Substantia nigra (tissue), 51 donors: ENCODE measurements at places on chromosomes 12 and 14.
A peak's percentile ranks its signal among the peaks of the same experiment; 100 is the strongest.

GRCh38 chr14:99595034-99595433 lies 9.0 kb downstream of the CCDC85C start:
- no peak for DNase-seq

DNA sequence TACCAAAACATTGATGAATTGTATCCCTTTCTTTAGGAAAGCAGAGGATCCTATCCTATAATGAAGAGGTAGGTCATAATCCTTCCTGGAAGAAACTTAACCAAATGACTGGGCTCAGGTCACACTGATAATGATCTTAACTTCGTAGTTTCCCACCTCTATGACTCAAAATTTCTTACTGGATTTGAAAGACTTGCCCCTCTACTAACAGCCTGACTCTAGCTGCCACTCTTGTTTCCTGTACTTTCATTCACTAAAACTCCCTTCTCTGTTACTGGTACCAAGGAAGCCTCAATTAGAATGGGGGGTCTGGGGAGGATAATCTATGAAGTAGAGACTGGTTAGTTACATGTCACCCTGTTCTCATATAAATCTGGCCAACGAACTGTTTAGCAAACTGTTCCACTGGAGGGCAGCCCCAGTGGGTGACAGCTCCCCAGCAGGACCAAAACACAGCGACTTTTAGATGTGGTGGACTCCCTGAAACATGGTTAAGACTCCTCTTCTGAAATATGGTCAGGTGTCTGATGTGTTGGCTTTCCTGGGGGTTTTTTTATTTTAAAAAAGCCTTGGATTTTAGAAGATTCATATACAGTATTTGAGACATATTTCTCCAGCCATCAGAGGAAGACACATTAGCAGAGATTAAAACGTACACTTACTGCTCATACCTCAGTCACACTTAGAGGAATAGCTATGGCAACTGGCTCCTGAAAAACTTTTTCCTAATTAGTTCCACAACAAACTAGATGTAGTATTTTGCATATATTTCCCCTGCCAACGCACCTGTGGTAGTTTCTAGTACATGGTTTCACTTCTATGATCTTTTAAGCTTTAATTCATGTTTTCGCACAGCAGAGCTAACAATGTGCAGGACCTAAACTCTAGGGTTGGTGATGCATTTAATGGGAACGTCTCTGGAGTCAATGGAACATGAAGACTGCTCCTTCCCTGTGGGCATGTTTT lies 72.3 kb downstream of the ACADS start:
- no peak for DNase-seq

DNA sequence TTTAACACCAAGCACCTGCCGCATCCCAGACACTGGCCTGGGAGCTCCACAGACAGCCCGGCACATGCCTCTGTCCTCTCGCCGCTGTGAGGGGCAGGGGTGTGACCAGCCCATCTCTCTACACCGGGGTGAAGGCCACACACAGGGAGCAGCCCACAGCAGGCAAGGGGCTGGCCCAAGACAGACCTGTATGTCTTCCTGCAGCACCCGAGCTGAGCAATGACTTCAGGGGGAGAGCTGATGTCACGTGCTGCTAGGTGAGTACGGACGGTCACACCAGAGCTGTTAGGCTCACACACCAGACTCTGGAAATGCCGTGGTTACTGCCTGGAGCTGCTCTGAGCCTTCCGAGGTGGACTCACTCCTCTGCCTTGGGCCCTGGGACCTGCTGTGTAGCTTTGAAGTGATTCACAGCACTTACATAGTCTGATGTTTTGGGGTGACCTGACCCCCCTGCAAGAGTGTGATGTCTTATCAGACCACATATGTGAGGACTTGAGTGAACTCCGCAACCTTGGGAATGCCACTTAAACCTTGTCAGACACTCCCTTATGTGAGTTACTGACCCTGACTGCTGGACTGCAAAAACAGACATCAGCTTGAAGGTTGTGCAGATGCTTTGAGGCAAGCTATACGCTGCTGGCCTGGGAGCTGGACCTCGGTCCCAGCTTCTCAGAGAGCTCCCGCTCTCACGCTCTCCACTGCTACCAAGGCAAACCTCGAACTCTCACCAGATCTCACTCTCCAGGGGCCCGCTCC lies 1.8 kb downstream of the XRCC3 start:
- DNase-seq: no peak

DNA sequence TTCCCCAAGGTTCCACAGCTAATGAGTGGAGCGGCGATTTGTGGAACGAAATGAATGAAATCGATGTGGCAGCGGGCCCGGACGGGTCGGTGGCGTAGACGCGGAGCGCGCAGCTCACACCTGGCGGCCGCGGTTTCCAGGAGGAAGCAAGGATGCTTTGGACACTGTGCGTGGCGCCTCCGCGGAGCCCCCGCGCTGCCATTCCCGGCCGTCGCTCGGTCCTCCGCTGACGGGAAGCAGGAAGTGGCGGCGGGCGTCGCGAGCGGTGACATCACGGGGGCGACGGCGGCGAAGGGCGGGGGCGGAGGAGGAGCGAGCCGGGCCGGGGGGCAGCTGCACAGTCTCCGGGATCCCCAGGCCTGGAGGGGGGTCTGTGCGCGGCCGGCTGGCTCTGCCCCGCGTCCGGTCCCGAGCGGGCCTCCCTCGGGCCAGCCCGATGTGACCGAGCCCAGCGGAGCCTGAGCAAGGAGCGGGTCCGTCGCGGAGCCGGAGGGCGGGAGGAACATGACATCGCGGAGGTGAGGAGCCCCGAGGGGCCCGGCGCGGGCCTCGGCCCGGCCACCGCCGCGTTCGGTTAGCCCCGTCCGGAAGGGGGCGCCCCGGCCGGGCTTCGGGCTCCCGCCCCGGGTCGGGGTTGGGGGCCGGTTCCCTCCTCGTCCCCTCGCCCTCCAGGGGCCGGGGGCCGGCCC lies at the start of gene PTPN11:
PTPN11 (plus strand) TSS at position 340 of the 689 bp plus-strand sequence; CDS start at position 505, 165 bp downstream.
- DNase-seq: peak; percentile 74

- DNase-seq: no peak
Observed at GRCh38 chr12:76529226-76529918, 30.2 kb downstream of the OSBPL8 start.

GRCh38 chr12:98653866-98654493 lies 8.9 kb downstream of the APAF1 start:
- no peak for DNase-seq

DNA sequence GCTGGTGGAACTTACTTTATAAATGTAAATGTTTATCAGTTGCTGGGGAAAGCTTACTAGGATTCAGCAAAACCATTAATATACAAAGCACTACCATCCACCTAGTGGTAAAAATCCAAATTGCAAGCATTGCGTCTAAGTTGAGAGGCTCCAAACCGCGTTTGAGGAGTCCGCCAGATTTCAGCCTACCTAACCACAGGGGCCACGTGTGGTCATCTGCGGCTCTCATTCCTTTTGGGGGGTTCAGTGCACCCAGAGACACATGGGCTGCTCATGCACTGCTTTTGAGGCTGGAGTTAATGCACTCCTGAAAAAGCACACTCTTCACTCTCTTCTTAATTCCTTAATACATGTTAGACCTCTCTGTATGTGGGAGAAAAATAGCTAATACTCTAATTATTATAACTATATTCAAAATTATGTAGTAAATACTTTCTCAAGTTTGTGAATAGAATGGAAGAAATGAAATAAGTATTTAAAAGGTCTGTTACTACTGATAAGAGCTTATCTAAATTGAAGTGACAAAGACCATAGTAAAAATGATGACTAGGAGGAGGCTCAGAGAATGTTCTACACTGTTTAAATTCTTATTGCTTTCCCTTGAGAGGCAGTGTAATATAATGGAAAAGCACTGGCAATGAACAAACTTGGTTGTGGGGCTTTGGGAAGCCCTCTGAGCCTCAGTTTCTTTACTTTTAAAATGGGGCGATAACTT lies 41.4 kb upstream of the MANSC4 start:
- DNase-seq: no peak

- no peak for DNase-seq
Observed at GRCh38 chr14:71536927-71537772, 395.1 kb upstream of the RGS6 start.

- DNase-seq: no peak
Observed at GRCh38 chr12:91413581-91414546, 231.2 kb upstream of the DCN start.

- peak; percentile 47 for DNase-seq
Observed at GRCh38 chr12:57632958-57633840, at the start of gene B4GALNT1. TSS of gene B4GALNT1 (minus strand) at chr12:57633201. CDS start at chr12:57632132, 1,069 bp downstream.

GRCh38 chr14:95941897-95942296 lies 65.3 kb downstream of the TUNAR start:
- no peak for DNase-seq

- DNase-seq: no peak
Observed at GRCh38 chr12:68871396-68871795, 61.6 kb downstream of the CPM start.

- DNase-seq: no peak
Observed at GRCh38 chr14:22998329-22999012, 11.5 kb downstream of the C14orf93 start.

DNA sequence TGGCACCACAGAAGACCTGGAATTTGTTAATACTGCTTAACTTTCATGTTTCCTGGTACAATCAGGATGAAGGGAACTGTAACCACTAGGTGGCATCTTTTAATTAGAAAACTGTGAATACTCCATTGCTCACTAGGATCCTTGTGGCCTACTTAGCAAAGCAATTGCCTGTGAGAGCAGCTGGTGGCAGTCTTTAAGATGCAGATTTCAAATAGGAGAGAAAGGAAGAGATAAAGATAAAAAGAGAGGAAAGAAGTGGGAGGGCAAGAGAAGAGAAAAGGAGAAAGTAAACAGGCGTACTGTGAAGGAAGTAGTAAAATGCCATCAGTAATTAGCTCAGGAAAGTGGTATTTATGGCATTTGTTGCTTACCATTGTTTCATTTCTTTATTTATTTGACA lies 114.5 kb downstream of the RAD51B start:
- no peak for DNase-seq

DNA sequence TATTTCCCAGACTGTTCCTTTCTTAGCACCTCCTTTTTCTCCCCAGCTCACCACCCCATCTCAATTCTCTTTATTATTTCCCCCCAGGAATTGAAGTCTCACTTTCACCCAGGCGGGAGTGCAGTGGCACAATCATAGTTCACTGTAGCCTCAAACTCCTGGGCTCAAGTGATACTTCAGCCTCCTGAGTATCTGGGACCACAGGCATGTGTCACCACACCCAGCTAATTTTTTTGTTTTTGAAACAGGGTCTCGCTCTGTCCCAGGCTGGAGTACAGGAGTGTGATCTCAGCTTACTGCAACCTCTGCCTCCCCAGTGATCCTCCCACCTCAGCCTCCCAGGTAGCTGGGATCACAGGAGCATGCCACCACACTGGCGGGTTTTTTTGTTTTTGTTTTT lies 11.0 kb downstream of the RACGAP1 start:
- DNase-seq: no peak

- no peak for DNase-seq
Observed at GRCh38 chr12:2417481-2418160, 364.8 kb downstream of the CACNA1C start.

DNA sequence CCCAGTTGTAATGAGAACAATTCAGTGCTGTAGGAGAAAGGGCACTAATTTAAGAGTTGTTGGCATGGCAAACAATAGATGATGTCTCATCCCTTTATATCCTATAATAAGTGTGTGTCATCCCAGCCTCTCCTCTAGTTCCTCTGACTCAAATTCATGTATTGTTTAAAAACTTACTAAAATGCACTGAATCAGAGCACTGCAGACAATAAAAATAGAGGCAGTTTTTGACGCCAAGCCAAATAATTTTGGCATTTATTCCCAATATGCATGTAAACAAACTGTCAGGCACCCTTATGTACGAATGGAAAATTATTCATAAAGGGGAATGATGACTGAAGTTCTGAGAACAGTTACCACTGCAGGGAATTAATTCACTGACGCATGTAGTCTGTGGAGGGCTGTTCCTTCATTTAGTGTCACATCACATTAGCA lies 57.9 kb upstream of the TMX1 start:
- DNase-seq: no peak

DNA sequence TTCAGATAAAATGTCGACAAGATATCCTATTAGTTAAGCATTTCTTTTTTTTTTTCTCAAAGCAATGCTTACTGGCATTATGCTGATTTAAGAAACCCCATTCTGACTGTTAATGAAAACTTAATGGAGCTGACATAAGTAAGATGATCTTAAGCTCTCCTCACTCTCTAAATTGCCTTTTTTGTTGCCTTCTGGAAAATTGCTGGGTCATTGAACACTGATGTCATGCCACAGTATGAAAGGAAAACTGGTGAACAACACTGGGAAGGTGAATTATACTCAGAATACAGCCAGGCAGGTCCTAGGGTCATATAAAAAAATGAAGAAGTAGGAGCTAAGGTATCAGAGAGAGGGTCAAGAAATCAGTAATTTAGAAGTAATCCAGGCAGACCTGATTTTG lies 179.9 kb downstream of the BTG1 start:
- DNase-seq: no peak

GRCh38 chr12:39062266-39062996 lies 157.0 kb upstream of the CPNE8 start:
- DNase-seq: no peak

DNA sequence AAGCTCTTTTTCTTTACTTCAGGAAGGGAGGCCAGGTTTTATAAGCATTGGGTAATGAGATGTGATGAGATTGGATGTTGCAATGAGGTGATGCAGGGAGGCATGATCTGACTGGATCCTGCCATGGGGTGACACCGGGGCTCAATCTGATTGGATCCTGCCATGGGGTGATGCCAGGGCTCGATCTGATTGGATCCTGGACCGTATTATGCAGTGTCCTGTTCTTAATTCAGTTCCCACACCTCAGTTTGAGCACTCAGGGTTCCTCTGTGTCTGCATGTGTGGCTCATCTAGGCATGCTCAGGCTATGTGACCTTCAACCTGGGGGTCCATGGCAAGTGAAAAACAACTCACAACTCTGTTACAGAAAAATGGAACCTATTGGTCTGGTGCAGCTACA lies 166.4 kb downstream of the SLC15A4 start:
- DNase-seq: no peak

GRCh38 chr14:70239802-70240201 lies 51.1 kb upstream of the SLC8A3 start:
- no peak for DNase-seq

GRCh38 chr14:58313699-58314098 lies 15.3 kb downstream of the ARID4A start:
- no peak for DNase-seq

- no peak for DNase-seq
Observed at GRCh38 chr12:109436188-109436560, 40.9 kb downstream of the KCTD10 start.

DNA sequence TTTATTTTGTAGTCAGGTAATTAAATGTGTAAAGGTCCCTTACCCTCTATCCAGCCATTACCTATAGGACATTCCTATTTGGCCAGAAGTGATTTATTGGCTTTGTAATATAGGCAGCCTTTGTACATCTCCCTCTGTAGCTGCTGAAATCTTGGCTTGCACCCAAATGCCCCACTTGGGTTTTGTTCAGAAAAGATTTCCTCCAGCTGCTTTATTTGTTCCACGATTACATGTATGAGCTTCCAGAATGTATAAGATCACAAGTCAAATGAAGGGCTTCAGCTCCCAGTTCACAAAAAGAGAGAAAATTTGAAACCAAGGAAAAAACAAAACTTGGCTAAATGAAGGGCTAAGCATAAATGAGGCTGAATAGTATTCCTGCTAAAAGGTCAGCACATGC lies 103.4 kb downstream of the EFCAB11 start:
- no peak for DNase-seq

GRCh38 chr12:92059960-92060359 lies 85.7 kb downstream of the BTG1 start:
- DNase-seq: no peak
